NCI-H1930 (cell line): ENCODE measurements at places on chromosomes 13 and 19.

- DNase-seq, result no peak
Measured at GRCh38 chr13:111344471-111345191, 24.2 kb downstream of the TEX29 start.

DNA sequence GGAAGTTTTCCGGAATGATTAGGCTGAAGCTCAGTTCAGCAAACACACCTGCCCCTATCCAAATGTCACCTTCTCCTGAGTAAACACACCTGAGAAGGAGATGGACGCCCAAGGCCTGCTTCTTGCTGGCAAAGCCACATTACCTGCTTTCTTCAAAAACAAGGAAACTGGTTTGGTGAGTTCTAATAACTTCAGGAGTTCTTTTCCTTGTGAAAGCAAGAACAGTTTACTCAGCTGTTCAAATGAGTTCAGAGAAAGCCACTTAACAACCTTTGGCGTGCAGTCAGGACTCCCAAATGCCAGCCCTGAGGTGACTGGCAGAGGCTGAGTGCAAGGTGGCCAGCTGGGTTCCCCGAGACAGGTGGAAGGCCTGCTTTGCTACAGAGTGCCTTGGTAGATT is 160.5 kb downstream of the STK24 start:
- DNase-seq, result no peak

DNA sequence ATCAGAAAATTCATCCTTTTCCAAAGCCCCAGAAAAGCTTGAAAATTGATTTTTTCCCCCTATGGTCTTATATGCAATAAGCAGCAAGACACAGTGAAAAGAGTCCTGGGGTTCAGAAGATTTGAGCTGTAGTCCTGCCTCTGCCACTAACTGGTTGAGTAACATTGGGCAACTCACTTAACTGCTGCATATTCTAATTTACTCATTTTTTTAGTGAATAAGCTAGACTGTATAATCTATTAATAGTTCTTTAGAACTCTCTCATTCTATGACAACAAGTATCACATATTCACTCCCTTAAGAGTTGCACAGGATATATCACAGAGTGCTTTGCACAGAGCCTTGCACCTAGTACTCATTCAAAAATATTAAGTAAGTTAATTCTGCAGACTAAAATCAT is 110.8 kb downstream of the STOML3 start:
- no peak for DNase-seq

DNA sequence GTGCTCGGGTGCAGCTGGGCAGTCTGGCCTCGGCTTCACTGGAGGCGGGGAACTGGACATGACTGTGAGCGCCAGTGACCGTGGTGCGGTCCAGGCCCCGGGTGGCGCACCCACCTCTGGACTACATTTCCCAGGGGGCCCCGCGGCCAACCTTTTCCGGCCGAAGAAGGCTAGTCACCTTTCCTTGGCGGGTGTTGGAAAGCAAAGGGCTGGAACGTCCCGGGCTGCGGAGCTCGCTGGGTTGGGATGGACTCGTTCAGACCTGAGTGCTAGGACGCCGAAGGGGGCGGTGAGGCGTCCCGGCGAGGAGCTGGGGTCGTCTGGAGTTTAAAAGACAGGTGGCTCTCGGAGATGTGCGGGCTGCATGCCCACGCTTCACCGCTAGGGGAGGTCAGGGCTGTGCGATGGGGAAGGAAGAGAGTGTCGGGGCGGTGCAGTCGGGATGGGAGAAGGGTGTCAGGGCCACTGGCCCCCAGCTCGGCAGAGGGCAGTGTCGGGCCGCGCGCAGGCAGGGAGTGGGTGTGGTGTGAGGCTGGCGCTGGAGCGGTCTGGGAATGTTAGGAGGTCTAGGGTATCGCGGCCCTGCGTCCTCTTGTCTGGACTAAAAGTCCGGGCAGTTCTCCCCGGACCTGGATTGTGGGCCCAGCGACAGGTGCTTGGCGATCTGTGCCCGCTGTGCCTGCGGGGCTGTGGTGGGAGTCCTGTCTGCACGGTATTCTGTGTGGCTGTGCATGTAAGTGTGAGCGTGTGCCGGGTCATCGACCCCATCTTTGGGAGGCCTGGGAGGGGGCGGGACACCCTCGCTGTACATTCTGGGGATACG is 57.1 kb downstream of the ZNF568 start:
- DNase-seq, result peak; percentile 86

- no peak for DNase-seq
Measured at GRCh38 chr13:59660582-59660981, 503.1 kb downstream of the DIAPH3 start.

GRCh38 chr13:23859455-23859854 is 29.7 kb downstream of the MIPEP start:
- no peak for DNase-seq

GRCh38 chr19:55316646-55317045 is 8.5 kb downstream of the TMEM150B start:
- no peak for DNase-seq

- DNase-seq, result no peak
Measured at GRCh38 chr13:112159575-112160547, 92.9 kb downstream of the SOX1 start.

- no peak for DNase-seq
Measured at GRCh38 chr13:29858231-29858630, 7.8 kb upstream of the UBL3 start.

- DNase-seq, result no peak
Measured at GRCh38 chr19:41688687-41689086, 617 bp upstream of the CEACAM7 start.

GRCh38 chr13:113915786-113916329 is 52.0 kb upstream of the GAS6 start:
- DNase-seq, result no peak

DNA sequence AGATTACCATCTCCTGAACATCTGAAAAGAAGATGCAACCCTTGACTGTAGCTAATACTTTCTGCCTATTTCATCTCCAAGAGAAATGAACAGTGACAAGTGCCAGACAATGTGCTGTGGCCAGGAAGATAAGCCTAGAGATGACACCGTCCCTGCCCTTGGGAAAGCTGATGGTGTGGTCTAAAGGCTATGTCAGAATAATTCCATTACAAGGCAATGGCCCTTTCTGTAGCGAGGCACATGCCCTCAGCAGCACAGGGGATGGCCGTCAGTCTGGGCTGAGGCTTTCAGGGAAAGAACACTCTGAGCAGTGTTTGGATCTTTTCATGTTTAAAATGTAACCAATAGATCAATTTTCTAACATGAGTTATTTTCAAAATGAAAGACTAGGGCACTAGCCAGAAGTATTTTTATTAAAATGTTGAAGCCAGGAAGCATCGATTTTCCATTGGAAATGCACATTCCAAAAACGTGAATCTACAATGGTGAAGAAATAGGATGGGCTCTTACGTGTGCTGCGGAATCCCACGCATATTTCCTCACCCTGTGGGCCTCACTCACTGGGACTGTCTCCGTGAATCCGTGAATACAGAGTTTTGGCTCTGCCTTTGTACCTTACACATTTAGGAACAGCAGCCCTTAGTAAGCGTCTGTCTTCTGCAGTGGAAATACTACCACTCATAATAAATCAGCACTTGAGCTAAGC is 22.0 kb downstream of the COL4A1 start:
- DNase-seq, result no peak

DNA sequence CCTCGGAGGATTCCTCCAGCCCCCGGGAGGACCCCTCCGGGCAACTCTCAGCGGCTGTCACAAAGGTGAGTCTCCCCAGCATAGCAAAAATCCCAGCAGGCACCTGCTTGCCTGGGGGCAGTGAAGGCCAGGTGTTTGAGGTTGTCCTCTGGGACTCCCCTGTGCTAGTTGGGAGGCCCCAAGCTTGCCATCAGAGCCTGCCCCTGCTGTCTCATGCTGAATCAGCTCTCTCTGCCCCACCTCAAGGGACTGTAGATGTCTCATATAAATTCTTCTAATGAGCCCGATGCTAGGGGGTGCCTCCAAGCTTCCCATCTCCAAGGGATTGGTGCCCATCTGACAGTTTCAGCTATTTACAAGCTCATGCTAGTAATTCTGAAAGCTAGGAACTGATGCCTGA is 53.6 kb downstream of the NWD1 start:
- no peak for DNase-seq

- DNase-seq, result no peak
Measured at GRCh38 chr19:49887665-49888509, 8.8 kb downstream of the IL4I1 start.

- DNase-seq, result no peak
Measured at GRCh38 chr19:39150807-39151600, 25.4 kb downstream of the PAK4 start.

DNA sequence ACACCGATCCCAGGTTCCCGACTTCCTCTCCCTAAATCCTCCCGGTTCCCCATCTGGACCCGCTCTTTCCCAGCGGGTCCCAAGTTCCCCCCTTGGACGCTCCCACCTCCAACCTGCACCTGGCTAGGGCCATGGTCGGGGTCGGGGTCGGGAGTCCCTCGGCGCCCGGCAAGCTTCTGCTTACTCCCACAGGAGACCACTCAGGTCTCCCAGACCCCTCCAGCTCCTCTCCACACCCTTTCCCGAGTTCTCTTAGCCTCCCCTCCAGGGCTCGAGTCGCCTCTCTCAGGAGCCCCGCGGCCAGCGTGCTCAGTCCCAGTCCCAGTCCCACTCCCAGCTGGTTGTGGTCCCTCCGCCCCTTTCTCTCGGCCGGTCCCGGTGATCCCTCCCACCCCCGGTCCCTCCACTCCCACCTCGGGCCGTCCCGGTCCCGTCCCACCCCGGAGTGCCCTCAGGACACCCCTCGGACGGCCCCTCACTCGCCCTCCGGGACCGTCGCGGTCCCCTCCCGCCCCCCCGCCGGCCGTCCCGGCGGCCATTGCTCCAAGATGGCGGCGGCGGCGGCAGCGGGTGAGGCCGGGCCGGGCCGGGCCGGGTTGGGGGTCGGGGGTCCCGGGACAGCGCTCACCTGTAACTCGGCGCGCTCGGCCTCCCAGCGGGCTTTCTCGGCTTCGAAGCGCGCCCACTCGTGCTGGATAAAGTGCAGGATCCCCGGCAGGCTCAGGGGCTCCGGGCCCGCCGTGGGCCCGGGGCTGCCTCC is at the start of gene FKRP:
FKRP (plus strand) TSS at position 537 of the 760 bp plus-strand sequence. CDS start 9,394 bp downstream, outside the sequence.
- DNase-seq, result peak; percentile 21

GRCh38 chr13:82002710-82003109 is 1661.8 kb upstream of the SPRY2 start:
- DNase-seq, result no peak
